ENCODE measurements at places on chromosomes 5 and 9.

DNA sequence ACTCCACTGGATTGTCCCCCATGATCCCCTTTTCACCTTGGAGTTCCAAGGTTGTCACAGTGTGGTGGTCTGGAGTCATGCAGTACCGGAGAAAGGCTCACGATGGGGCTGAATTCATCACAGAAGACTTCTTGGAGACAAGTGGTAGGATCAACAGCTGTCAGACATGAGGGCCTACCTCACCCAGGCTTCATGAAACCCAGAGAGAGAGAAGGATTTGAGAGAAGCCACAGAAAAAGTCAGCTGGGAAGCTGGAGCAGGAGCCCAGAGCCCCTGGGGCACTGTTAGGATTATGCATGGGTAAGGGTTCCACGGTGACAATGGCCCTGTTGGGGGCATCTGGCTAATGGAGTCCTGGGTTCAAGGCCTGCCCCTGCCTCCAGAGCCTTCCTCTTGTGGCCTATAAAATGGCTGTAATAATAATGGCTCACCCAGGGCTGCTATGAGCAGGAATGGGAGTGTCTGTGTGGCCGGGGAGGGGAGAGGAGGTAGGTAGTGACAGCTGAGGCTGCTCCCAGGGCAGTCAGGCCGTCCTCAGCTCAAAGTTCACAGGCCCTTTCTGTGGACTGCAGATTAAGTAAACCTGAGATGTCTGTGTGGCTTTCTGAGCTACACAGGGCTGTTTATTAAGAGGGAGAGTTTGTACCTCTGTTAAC, 910 bp downstream of the TRIM14 start:
- peaks cover 21% of the 10 kb centered on the region for H3K27me3 ChIP-seq
- H3K4me1 ChIP-seq: peaks cover 9% of the 10 kb centered on the region
- no peak for DNase-seq
- peak overlapping the region; percentile 74 for H3K4me3 ChIP-seq
- no peaks in the 10 kb centered on the region for H3K36me3 ChIP-seq
- no peak overlapping the region for H3K27ac ChIP-seq

DNA sequence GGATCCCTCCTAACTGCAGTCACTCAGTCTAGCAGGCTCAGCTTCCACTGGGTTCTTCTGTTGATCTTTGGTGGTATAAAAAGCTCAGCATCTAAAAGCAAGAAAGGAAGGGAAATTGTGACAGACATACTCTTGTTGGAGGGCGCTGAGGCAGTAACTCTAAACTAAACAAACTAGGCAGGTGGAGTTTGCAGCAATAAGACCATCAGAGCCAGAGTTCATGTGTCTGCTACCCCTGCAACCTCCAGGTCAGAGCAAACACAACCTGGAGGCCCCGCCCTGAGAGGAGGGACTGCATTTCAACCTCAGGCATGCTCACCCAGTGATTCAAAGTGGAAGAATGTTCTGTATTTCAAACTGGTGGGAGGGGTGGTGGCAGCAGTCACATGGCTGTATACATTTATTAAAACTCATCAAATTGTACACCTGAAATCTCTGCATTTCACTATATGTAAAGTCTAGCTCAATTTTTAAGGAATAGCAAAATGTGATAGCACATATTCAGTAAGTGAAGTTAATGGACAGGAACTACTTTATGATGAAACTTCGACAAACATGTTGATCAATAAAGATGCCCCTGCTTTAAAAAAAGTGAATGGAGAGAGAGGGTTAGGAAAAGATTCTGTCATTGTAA, 7.1 kb downstream of the ACTL7A start:
- no peak overlapping the region for H3K4me3 ChIP-seq
- H3K36me3 ChIP-seq: peaks cover 32% of the 10 kb centered on the region

- no peaks in the 10 kb centered on the region for H3K27me3 ChIP-seq
- H3K4me3 ChIP-seq: no peak overlapping the region
- peak overlapping the region; percentile 16 for H3K27ac ChIP-seq
- no peaks in the 10 kb centered on the region for H3K36me3 ChIP-seq
Observed at GRCh38 chr5:116864157-116864837, 289.7 kb upstream of the SEMA6A start.

DNA sequence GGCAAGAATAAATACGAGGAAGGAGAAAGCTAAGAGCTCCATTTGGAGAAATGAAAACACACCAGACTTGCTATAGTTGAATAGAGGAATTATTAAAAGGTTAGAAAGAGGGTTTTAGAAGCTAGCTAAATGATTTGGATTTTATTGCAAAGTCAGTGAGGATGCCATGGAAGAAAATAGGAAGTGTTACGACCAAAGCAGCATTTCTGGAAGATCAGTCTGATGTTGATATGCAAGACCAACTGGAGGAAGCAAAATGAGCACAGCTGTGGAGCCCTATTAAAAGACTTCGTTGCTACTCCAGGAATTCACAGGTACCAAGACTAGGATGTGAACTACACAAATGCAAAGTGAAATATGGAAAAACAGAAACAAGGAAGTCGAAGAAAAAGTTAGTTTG, 2.1 kb downstream of the DHX29 start:
- peaks cover 12% of the 10 kb centered on the region for H3K36me3 ChIP-seq
- DNase-seq: no peak
- H3K27me3 ChIP-seq: no peaks in the 10 kb centered on the region
- no peak overlapping the region for H3K27ac ChIP-seq
- H3K4me1 ChIP-seq: no peaks in the 10 kb centered on the region

DNA sequence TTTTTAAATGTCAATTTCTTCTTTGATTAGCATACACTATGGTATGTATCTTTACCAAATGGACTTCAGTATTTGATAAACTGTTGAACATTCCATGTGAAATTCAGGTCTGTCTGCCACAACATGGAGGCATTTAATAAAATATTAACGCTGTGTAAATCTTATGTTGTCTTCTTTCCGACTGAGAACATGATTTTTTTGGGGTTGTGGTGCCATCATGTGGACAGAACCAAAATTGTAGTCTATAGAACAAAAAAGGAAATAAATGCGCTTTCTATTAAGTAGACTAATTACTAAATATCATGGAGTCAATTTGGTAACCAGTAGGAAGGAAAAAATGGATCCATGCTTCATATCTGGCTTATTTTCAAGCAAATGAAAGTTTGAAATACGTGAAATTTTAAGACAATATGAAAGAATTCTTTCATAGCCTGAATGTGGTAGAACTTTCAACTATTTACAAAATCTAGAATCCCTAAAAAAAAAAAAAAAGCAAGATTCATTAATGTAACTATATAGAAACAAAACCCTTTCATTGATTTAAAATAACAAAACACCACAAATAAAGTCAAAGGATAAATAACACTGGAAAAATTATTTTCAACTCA, 2.8 kb upstream of the PLK2 start:
- peaks cover 40% of the 10 kb centered on the region for H3K4me1 ChIP-seq
- H3K4me3 ChIP-seq: peak overlapping the region; percentile 42
- no peak overlapping the region for H3K27ac ChIP-seq

- H3K4me1 ChIP-seq: no peaks in the 10 kb centered on the region
- DNase-seq: no peak
- H3K27me3 ChIP-seq: peaks cover 3% of the 10 kb centered on the region
- no peak overlapping the region for H3K27ac ChIP-seq
- H3K36me3 ChIP-seq: peaks cover 8% of the 10 kb centered on the region
- H3K4me3 ChIP-seq: no peak overlapping the region
Observed at GRCh38 chr5:4275232-4275631, 679.6 kb downstream of the IRX1 start.

DNA sequence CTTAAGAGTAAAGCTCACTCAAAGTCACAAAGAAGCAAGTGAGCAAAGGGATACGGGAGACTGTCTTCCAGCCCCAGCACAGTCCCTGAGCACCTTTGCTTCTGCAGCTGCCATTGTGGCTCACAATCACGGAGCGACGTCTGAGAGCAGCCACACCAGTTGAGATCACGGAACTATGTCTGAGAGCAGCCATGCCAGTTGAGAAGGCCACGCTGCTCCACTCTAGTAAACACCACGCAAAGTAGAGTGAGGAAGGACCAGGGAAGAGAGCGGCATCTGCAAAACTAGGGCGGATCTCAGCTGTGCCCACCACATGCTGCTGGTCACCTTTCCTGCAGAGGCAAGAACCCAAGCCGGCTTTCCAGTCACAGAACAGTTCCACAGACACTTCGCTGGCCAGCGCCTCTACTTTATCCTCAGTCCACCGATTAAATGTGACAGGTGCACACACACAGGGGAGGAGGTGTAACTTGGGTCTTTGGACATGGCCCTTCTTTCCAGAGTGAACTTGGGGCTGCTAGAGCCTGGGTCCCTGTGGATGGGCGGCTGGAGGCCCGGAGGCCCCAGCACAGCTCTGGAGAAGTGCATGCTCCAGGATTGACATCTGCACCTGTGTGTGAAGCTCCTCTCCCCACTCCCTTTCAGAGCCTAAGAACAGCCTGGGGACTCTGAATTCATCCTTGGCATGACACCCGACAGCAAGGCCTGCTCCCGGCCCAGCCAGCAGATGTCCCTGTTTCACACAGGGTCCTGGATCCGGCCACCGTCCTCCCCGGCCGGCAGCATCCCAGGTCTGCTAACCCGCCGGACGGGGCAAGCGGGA, 324.9 kb upstream of the IRX4 start:
- H3K27me3 ChIP-seq: peaks cover 23% of the 10 kb centered on the region
- H3K4me3 ChIP-seq: peak overlapping the region; percentile 11
- no peaks in the 10 kb centered on the region for H3K36me3 ChIP-seq
- DNase-seq: peak; percentile 58
- peaks cover 47% of the 10 kb centered on the region for H3K4me1 ChIP-seq

- no peaks in the 10 kb centered on the region for H3K4me1 ChIP-seq
- H3K27me3 ChIP-seq: peaks cover 15% of the 10 kb centered on the region
- no peak overlapping the region for H3K27ac ChIP-seq
- H3K36me3 ChIP-seq: no peaks in the 10 kb centered on the region
- H3K4me3 ChIP-seq: no peak overlapping the region
Observed at GRCh38 chr5:157942595-157942994, 83.7 kb upstream of the CLINT1 start.

GRCh38 chr5:759781-760362, 24.7 kb downstream of the ZDHHC11B start:
- no peak overlapping the region for H3K4me3 ChIP-seq
- H3K27ac ChIP-seq: no peak overlapping the region
- no peak for DNase-seq
- H3K36me3 ChIP-seq: no peaks in the 10 kb centered on the region
- H3K4me1 ChIP-seq: peaks cover 28% of the 10 kb centered on the region
- H3K27me3 ChIP-seq: no peaks in the 10 kb centered on the region

DNA sequence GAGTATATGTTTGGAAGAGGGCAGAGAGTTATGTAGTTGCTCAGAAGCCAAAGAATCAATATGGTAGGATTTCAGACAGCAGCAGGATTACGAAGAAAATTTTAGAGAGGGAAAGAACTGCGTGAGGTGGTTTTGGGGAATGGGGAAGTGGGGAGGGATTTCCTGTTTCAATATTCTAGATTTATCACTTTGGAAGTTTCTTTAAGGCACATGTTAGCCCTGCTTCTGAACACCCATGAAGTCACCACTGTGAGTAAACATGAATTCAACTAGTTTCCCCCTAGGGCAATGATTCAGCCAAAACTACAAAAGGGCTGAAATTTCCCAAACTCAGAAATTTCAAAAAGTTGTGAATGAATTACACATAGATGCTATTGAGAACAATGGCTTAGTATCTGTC, 132.2 kb downstream of the EBF1 start:
- H3K36me3 ChIP-seq: no peaks in the 10 kb centered on the region
- H3K4me3 ChIP-seq: no peak overlapping the region
- no peak overlapping the region for H3K27ac ChIP-seq
- no peak for DNase-seq

DNA sequence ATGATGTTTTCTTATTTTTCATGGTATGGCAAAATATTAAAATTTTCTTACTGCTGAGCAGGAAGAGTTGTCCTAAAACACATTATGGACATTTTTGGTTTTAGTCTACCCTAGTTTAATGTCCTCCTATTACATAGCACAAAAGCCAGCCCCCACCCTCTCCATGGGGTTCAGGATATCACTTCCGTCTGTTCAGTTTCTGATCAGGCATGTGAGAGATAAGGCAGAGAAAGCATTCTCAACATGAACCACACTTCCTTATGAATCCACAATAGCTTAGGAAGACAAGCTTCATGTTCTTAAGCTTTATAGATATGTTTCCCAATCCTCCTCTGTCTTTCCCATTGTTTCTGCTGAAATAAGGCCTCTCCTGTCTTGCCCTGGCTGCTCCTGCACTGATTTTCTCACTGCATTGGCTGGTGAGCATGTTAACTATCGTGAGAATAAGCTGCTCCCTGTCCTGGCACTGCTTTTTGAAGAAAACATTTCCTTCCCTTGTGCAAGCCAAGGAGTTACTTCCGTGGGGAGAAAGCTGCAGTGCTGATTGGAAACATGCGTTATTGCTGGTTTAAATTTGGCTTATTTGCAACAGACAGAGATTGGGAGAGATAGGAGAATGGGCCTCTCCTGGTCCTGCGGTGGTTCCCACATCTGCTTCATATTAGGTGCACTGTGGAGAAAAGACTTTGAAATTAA, 260.3 kb upstream of the RPS23 start:
- DNase-seq: no peak
- peaks cover 12% of the 10 kb centered on the region for H3K4me1 ChIP-seq
- no peaks in the 10 kb centered on the region for H3K27me3 ChIP-seq
- H3K4me3 ChIP-seq: no peak overlapping the region

DNA sequence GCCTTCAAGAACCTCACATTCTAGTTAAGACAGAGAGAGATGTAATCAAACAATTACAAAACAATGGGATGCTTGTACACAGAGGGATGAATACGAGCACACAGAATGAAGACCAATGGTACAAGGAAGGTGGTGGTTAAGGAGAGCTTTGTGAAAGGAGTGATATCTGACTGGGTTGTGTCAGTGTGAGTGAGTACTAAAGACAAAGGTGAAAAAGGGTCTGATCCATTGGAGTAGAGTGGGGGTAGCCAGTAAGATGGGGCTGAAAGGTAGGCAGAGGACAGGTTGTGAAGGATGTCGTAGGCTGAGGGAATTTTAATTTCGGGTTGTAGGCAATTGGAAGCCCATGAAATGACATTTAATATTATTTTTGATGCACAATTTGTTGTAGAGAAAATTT, 9.9 kb downstream of the RBM18 start:
- no peak overlapping the region for H3K27ac ChIP-seq
- no peak for DNase-seq
- H3K4me3 ChIP-seq: no peak overlapping the region
- peaks cover 17% of the 10 kb centered on the region for H3K4me1 ChIP-seq
- peaks cover 14% of the 10 kb centered on the region for H3K36me3 ChIP-seq
- no peaks in the 10 kb centered on the region for H3K27me3 ChIP-seq
